ENCODE measurements at places on chromosomes 3 and 15.

GRCh38 chr15:83380682-83381081, 66.5 kb upstream of the SH3GL3 start:
- H3K36me3 ChIP-seq, result no peaks in the 10 kb centered on the region
- no peaks in the 10 kb centered on the region for H3K27me3 ChIP-seq
- no peak for DNase-seq
- no peak overlapping the region for H3K4me3 ChIP-seq
- H3K4me1 ChIP-seq, result peaks cover 25% of the 10 kb centered on the region
- H3K27ac ChIP-seq, result peak overlapping the region; percentile 85

- DNase-seq, result no peak
- H3K4me1 ChIP-seq, result no peaks in the 10 kb centered on the region
- H3K27ac ChIP-seq, result no peak overlapping the region
- no peaks in the 10 kb centered on the region for H3K27me3 ChIP-seq
Observed at GRCh38 chr3:146712806-146713205, 107.7 kb upstream of the PLSCR5 start.

GRCh38 chr3:194062830-194063229, 73.1 kb upstream of the HES1 start:
- no peak overlapping the region for H3K4me3 ChIP-seq
- DNase-seq, result no peak
- no peaks in the 10 kb centered on the region for H3K27me3 ChIP-seq
- no peak overlapping the region for H3K27ac ChIP-seq
- H3K4me1 ChIP-seq, result peaks cover 10% of the 10 kb centered on the region
- no peaks in the 10 kb centered on the region for H3K36me3 ChIP-seq

DNA sequence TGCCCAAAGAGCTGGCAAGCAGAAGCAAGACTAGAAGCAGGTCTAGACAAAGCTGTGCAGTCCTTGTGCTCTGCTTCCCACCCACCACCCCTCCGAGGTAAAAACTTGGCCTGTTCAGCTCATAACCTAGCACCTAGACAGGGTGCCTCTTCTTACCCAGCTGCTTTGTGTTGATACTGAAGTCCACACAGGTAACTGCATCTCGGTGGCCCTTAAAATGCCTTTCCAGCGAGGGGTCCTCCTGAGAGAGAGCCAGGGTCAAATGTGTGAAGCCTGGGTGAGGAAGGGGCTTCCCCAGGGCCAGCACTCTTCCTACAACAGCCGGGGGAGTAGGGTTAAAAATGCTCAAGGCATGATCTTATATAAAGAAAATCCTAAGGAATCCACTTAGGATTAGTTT, 3.4 kb downstream of the POC1A start:
- H3K4me1 ChIP-seq, result peaks cover 13% of the 10 kb centered on the region
- H3K27ac ChIP-seq, result no peak overlapping the region
- no peak overlapping the region for H3K4me3 ChIP-seq
- no peak for DNase-seq
- H3K36me3 ChIP-seq, result no peaks in the 10 kb centered on the region

DNA sequence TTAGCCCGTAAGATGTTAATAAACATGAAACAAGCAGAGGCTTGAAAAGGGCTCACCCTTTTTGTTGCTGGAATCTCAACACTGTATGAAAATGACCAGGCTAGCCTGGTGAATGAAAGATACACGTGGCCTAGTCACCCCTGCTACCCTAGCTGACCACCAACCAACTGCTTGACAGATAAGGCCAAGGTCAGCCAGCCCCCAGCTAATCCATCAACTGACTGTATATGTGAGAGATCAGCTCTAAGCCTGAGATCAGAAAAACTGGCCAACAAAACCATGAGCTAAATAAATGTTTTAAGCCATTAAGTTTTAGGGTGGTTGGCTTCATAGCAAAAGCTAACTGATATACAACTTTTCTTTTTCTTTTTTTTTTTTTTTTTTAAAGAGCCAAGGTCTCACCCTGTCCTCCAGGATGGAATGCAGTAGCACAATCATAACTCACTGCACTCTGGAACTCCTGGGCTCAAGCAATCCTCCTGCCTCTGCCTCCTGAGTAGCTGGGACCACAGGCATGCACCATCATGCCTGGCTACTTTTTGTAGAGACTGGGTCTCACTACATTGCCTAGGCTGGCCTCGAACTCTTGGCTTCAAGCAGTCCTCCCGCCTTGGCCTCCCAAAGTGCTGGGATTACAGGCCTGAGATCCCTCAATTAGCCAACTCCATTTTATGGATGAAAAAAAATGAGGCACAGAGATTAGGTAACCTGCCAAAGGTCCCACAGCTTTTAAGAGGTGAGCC, 34.6 kb downstream of the SH3BP5 start:
- H3K4me1 ChIP-seq, result peaks cover 5% of the 10 kb centered on the region
- no peak overlapping the region for H3K27ac ChIP-seq
- no peaks in the 10 kb centered on the region for H3K27me3 ChIP-seq
- H3K4me3 ChIP-seq, result no peak overlapping the region
- peaks cover 14% of the 10 kb centered on the region for H3K36me3 ChIP-seq

GRCh38 chr3:65632414-65632813, 406.3 kb downstream of the MAGI1 start:
- no peak overlapping the region for H3K27ac ChIP-seq
- no peaks in the 10 kb centered on the region for H3K27me3 ChIP-seq
- H3K4me3 ChIP-seq, result no peak overlapping the region
- no peaks in the 10 kb centered on the region for H3K36me3 ChIP-seq

DNA sequence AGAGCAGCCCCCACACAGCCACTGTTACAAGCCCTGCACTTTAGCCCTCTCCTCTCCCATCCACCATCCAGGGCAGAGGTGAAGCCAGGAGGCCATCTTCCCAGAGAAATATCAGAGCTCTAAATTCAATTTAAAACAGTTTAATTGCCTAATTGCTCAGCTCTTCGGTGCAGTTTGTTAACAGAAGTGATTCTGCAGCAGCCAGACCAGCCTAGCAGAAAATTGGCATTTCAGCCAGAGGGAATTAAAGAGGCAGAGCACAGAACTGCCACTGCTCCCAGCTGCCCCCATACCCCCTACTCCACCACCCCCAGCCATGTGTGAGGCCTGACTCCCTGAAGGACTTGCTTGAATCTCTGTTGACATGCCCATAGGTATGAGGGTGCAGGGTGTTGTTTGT, 38.5 kb downstream of the TPRA1 start:
- no peaks in the 10 kb centered on the region for H3K36me3 ChIP-seq
- no peak for DNase-seq

DNA sequence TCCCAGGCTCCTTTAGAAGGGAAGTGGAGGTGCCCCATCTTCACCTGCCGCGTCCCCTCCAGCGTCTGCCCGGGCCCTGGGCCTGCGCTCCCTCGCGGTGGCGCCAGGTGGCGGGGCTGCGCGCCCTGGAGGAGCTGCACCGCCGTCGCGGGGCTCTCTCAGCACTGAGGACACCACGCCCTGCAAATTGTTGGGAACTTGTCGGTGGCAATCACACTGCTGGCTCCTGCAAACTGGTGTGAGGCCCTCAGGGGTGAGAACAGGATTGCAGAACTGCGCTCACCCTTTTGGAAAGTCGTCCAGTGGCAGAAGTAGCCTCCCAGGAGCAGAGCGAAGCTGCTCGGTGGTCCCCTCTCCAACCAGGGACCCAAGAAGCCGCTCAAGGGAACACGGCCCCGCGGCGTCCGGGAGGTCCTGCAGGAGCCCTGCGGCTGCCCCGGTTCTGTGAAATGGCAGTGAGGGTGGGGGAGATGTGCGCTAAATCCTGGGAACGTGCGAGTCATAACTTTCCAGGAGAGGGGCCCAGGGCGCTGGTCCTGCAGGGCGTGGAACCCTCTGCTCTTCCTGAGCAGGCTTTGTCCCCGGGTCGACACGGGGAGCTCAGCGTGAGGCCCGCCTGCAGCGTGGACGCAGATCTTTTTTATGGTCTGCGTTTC, 995 bp upstream of the LRRK1 start:
- H3K27ac ChIP-seq, result peak overlapping the region; percentile 73
- H3K4me1 ChIP-seq, result peaks cover 10% of the 10 kb centered on the region
- no peaks in the 10 kb centered on the region for H3K36me3 ChIP-seq
- peak overlapping the region; percentile 82 for H3K4me3 ChIP-seq

DNA sequence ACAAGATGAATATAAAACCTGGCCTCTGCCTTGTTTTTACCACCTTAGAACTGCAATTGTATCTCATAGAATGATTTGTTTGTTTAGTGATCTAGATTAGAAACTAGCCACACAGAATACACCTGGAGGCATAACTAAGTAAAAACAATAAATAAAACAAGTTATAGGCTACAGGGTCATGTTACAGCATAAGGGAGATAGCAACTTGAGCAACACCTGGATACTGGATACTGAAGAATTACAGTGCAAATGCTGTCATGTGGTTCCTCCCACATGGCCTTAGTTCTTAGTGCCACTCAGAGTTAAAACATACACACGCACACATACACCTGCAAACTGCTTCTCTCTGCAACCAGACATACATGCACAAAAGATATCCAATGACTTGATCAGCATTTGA, 563.4 kb upstream of the DPPA4 start:
- no peak overlapping the region for H3K27ac ChIP-seq
- H3K4me1 ChIP-seq, result no peaks in the 10 kb centered on the region
- no peak for DNase-seq
- H3K36me3 ChIP-seq, result no peaks in the 10 kb centered on the region
- no peaks in the 10 kb centered on the region for H3K27me3 ChIP-seq

DNA sequence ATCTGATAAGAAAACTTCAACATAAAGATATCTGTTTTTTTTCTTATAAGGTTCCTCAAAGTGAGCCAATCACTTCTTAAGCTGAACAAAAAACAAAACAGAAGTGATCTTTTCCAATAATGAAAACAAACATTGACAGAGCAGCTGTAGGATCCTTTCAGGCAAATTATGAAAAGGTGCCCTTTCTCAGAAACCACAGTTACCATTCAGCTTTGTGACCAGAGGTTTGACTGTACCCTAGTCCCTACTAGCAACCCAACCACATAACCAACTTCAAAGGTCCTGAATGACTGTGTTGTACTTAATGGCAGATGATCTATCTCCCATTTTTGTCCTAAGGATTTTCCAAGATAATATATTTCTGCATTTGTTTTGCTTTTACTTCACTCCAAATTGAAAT, 39.4 kb upstream of the CCR2 start:
- no peak overlapping the region for H3K27ac ChIP-seq
- no peaks in the 10 kb centered on the region for H3K36me3 ChIP-seq
- peaks cover 19% of the 10 kb centered on the region for H3K4me1 ChIP-seq
- no peak overlapping the region for H3K4me3 ChIP-seq
